ENCODE measurements at places on chromosomes 11 and 22.

GRCh38 chr22:45208993-45209838, 31.5 kb downstream of the KIAA0930 start:
- DNase-seq: no peak

DNA sequence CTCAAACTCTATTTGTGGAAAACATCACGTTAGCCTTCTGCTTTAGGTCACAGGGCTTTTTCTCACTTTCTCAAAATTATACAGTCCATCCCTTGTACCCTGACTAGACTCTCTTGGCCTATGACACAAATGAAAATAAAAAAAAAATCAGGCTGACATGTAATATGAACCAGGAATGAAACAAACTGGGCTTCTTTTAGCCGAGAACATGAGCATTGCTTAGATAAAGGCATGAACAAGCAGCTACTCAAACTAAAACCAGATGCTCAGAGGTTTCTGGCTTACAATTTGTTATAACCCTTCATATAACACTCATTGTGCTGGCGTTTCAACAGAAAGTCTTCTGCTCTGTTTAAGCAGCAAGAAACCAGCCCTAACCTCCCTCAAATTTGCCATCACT, 265.5 kb upstream of the NARS2 start:
- DNase-seq: no peak

DNA sequence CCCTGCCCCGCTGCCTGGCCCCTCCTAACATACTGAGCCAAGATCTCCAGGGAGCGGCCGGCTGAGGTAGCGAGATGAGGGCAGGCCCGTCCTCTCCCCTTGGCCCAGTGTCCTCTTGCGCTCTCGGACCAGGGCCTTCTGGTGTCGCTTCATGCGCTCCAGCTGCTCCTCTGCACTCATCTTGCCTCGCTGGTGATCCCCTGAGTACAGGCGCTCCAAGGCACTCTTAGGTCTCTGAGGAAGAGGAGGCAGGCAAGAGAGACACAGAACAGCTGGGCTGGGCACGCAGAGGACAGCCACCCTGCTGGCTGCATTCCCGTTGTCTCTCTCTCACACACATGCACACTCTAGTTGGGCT, 50.6 kb downstream of the C11orf58 start:
- no peak for DNase-seq

DNA sequence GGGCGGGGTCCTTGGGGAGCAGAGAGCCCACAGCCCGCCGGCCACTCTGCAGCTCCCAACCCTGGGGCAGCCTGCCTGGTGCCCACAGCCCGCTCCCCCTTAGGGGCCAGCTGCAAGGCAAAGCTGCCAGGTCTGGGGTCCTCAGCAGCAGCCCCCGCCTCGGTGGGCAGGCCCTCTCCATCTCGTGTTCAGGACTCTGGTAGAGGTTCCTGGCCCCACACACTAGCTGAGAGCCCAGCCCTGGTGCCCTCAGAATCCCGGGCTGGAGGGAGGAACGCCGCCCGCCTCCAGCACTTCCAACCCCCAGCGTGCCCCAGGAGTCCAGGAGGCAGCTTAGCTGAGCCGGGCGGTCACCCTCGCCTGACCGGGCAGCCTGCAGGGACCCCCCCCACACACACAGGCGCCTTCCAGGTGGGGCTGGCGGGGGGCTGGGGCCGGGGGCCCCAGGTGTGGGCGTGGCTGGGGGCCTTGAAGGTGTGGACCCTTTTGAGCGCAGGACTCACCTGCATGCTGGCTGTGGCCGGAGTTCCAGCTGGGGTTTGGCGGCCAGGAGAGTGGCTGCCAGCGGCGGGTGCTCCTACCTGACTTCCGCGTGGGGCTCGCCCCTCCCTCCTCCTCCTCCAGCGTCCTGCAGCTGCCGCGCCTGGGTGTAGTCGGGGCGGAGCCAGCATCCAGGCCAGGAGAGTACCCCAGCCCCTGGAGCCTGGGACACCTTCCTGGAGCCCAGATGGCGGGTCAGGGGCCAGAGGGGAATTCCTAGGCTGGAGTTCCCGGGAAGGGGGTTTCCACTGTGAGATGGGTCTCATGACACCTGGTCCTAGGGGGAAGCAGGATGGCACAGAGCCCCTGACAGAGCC, at the start of gene ANO9:
ANO9 (minus strand) TSS at position 594 of the 857 bp plus-strand sequence; CDS start at position 509, 85 bp downstream.
- no peak for DNase-seq

- no peak for DNase-seq
These were observed at the start of gene KLHDC7B for GRCh38 chr22:50545522-50546325. TSS of gene KLHDC7B (plus strand) at chr22:50545899. CDS start at chr22:50546244, 345 bp downstream.

Measured in Kasumi-1 (cell line).